ENCODE measurements at places on chromosomes 7 and 10. TPM values are rescaled to one million over a fixed set of nuclear protein-coding genes. Genes with fewer than 3 reads are reported as not detected.

DNA sequence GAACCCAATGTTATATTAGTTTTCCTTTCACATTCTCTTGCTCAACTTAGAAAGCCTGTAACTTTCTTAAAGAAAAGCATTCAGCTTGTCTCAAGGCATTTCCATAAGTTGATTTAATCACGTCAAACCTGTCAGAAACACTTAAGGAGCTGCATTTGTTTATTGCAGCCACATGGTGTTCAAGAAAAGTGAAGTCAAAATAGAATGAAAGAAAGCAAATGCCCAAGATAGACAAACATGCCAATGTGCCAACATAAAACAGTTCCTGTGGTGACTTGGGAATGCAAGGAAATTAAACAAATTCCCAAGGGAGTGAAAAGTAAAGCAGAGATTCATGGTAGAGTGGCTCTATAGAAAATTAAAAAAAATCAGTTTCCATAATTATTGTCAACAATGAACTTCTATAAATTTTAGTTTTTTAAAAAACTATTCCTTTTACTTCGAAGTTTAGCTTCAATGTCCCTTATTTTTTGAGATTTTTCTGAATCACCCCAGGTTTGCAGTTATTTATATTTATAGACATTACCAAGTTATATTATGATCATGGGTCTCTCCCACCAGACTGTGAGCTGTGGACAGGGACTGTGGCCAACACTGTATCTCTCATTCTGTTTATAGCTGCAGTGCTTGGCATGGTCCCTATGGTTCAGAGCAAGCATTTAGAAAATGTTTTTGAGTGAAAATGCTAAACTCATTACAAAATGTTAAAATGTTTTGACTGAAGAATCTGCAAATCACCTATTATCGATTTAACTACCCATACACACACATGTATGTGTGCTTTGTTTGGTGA is 887.4 kb downstream of the REEP3 start:
- no peak for DNase-seq

Gene CALD1
- 229 TPM for total RNA-seq

Gene SMNDC1
- 6.8 TPM for total RNA-seq

DNA sequence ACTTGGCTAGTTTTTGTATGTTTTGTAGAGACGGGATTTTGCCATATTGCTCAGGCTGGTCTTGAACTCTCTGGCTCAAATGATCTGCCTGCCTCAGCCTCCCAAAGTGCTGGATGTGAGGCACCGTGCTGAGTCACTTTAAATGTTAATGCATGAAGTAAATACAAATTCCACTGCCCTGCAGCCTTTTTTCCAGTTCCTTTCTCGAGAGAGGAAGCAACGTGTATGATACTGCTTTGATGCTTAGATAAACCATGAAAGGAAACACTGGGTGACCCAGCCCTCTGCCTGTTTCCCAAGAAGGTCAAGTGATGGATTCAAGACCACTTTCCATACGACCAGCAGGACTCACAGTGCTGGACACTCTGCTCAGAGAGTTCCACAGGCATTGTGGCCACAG is 11.3 kb upstream of the MRPS24 start:
- peak; percentile 77 for DNase-seq

Gene PLA2G12B
- 0.13 TPM for total RNA-seq

DNA sequence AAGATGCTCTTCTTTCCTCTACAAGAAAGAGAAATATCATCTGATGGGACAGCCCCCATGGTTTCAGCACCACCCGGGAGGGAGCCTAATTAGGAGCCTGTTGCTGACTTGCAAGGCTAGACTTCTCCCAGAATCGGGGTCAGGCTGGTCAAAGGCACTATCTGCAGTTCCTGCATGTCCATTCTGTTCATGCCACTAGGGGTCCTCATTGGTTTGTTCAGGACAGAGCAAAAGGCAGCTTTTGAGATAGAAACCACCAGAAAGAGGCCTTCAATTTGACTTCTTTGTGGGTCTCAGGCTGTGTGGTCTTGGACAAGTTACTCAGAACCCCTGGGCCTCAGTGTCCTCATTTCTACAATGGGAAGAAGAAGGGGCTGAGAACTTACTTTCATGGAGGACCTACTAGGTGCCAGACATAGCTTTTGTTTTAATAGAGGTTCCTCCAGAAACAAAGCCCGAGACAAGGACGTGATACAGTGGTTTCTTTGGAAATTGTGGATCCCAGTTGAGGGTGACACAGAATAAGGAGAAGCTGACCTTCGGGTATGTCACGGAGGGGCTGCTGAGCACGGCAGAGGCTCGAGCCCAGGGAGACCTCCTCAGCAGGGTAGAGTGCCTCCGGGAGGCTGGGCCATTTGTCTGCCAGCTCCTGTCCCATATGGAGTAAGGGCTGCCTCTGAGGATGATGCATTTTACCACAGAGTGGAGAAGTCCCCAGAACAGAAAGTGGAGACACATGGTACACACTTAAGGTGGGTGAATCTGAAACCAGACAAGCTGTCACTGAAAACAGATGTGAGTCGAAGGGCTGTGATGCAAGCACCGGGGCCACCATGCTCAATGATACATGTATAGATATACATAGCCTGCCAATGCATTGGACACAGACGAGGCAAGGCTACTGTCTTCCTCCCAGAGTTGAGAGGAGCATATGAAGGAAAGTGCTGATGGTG is 33.1 kb upstream of the NEUROD6 start:
- DNase-seq, result peak; percentile 36

DNA sequence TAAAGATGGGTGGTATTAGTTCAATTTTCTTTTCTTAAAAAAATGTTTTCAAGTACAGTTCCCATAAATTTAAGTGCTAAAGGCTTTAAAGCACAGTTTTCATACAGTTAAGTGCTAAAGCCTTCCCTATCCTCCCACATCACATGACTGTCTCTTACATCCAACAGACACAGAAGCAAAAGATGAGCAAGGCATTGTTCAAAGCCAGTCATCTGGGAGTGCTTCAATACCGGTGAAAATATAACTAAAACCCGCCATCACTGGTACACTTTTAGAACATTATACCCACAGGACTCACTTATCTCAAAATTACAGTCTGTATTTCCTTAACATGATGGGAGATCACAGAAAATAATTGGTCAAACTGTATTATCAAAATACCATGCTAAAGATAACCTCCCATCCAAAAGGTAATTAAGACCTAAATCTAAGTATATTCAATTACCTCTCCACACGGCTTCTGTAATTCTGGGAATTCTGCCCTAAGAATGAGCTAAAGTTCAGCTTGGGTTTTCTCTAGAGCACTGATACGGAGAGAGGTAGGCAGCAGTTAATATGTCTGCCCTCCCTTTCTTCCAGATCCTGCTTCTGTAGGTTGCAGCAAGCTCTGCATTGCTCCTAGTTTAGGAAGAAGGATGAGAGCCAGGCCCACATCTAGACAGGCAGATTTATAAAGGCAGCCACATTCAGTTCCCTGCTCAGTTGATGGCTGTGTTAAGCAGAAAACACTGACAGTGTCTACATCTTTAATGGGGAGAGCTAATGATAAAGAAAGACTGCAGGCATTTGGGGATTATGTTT is 474.8 kb upstream of the PFKP start:
- DNase-seq, result no peak

GRCh38 chr7:152871005-152871677 is 111.6 kb downstream of the ACTR3B start:
- DNase-seq, result no peak

- DNase-seq, result no peak
Measured at GRCh38 chr10:85433248-85433647, 933.3 kb downstream of the GRID1 start.

GRCh38 chr7:88200261-88200660 is 19.6 kb downstream of the SRI start:
- DNase-seq, result no peak

Measured in dermis microvascular lymphatic vessel endothelial cell (primary cell).